Lower lobe of right lung (tissue), 2 donors: ENCODE measurements at places on chromosomes 5 and 9.
A peak's percentile ranks its signal among the peaks of the same experiment; 100 is the strongest.

- no peak for DNase-seq
These were observed 23.8 kb downstream of the LVRN start for GRCh38 chr5:115985802-115986757.

- DNase-seq = peak; percentile 68
These were observed 271 bp downstream of the NOL8 start for GRCh38 chr9:92324889-92325268.

DNA sequence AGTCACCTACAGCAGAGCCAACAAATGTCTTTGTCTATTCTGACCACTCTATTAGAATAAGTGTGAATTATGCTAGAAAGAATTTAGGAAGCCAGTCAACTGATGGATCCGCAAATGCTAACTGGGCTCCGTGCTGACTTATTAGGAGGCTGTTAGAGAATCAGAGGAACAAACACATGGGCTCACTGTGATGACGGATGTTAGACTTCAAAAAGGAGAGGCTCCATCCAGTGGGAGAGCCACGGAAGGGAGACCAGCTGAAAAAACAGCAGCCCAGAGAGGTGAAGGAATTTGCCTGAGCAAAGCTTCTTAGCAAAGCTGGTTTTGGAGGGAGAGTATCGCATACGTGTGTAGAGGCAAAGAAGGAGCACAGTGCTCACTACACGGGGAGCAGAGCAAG, 5.8 kb upstream of the TGFBI start:
- no peak for DNase-seq

GRCh38 chr5:145699846-145700245, 135.3 kb downstream of the PRELID2 start:
- no peak for DNase-seq

GRCh38 chr9:12781226-12781733, 6.5 kb downstream of the LURAP1L start:
- no peak for DNase-seq

DNA sequence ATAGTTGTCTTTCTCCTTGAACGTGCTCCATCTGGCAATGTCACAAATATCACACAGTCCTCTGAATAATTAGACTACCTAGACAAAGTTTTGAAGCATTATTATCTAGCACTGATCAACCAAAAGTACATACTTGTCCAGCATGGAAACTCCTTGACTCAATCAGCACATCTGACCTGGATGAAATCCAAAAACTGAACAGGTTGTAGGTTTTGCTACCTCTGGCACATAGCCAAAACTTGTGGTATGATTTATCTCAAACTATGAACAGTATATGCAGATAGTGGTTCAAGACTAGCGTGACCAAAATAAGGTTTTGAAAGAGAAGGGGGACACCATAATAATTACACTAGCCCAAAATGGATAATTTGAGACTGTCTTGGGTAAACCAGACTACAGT, 158.1 kb downstream of the ARRDC3 start:
- DNase-seq = no peak

DNA sequence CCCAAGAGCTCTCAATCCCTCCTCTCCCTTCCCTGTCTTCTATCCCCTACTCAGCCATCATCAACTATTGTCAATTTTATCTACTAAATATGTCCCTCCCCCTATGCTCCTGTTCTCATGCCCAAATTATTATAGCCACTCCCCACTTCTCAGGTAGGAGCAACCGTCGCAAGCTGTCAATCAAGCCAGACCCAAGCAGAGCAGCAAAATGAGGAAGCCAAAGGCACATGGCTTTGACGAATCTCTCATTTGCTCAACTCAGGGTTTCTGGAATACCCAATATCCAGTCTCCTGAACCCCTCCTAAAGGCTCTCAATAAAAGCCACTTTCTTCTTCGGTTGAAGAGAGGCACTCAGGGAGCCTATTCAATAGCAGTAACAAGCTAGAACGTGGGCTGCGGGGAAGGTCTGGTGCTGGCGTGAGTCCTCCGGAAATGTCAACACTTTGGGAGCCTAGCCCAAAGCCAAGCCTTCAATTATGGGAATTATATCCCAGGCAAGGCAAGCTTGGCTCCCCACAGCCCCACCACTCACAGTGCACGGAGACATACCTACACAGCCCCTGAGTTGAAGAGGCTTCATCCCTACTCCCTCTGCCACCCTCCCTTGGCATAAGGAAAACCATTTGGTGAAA, 47.7 kb downstream of the SIL1 start:
- no peak for DNase-seq

GRCh38 chr5:103139264-103139865, 19.3 kb downstream of the PPIP5K2 start:
- DNase-seq = peak; percentile 67

- no peak for DNase-seq
These were observed 368 bp downstream of the SH3TC2 start for GRCh38 chr5:149062371-149063016.

DNA sequence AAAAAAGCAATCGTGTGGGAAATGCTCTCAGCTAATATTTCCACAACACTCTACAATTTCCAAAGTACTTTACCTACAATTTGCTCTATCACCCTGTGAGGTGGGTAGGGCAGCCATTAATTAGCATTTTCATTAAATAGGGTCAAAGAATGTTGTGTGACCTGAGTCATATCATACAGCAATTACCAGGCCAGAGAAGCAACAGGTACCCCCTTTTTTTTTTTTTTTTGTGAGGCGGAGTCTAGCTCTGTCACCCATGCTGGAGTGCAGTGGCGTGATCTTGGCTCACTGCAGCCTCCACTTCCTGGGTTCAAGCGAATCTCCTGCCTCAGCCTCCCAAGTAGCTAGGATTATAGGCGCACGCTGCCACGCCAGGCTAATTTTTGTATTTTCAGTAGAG, 108.8 kb upstream of the RETREG1 start:
- DNase-seq = no peak

DNA sequence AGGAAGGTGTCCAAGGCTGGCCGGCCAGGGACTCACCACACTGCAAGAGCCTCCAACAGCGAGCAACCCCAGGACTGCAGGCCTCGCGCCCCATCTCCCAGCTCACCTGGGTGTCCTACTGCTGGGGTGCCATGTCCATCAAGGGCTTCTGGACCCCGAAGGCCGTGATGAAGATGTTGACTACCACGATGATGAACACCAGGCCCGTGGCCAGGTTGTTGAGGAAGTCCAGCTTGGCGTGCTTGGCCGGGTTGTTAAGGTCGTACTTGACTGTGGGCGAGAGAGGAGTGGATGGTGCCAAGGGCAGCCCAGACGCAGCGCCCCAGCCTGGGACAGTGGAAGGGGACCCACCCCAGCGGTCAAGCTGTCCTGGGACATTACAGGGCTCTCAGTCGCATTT, 9.3 kb downstream of the NINJ1 start:
- peak; percentile 41 for DNase-seq

GRCh38 chr5:14854799-14855198, 16.8 kb downstream of the ANKH start:
- DNase-seq = no peak

DNA sequence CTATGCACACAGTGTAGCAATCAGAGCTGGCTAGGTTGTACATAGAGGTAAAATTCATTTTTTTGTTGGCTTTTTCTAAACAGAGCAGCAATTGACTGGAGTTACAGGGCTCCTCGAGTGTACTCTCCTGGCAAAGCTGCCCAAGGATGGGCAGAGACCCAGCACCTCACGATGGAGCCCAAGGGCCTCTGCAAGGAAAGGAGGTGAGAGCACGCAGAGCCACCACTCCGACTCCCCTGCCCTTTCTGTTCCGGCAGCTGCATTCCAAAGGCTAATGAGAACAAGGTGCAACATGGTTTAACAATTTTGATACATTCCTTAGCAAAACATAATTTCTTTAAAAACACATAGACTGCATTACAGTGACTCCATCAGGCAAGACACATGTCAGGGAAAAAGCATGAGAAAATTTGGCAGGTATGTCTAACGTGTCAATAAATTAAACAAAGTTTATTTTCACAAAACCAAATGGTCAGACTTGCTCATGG, 47.5 kb downstream of the SAXO1 start:
- peak; percentile 49 for DNase-seq

DNA sequence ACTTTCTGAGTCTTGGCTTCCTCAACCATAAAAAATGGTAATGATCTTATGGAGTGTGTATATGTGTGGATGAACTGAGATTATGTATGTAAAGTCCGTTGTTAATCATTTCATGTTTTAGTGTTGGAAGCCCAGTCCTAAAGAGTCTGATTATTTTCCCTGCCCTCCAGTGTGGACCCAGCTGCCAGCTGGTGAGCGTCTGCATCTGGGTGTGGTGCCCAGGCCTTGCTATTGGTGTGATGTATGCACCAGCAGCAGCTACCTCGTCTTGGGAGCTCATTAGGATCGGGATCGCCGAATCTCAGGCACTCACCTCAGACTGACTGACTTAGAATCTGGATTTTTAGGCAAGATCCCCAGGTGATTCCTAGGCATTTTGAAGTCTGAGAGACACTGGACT, 63.8 kb downstream of the LRRC70 start:
- DNase-seq = no peak
